NCI-H1105 (cell line): ENCODE measurements at places on chromosomes 12 and 14.

GRCh38 chr12:12007001-12007712 lies 63.6 kb upstream of the BCL2L14 start:
- no peak for DNase-seq

DNA sequence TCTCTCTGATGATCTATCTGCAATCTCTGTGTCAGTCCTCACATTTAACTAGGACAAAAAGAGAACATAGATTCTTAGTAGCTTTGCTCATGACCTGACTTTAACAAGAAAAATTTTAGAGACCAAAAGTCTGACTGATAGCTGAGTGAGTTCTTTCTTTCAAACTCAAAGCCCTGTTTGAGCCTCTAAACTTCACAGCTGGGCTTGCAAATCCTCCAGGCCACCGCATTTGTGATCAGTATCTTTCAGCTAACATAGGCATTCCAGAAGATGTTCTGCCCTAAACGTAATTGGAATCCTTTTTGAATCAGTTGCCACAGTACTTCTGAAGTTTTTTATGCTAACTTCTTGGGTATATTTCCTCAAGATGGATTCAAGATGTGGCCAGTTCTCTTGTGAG lies 459.0 kb downstream of the DPF3 start:
- no peak for DNase-seq

- DNase-seq = no peak
These were observed 2.8 kb upstream of the MDGA2 start for GRCh38 chr14:47678157-47678556.

DNA sequence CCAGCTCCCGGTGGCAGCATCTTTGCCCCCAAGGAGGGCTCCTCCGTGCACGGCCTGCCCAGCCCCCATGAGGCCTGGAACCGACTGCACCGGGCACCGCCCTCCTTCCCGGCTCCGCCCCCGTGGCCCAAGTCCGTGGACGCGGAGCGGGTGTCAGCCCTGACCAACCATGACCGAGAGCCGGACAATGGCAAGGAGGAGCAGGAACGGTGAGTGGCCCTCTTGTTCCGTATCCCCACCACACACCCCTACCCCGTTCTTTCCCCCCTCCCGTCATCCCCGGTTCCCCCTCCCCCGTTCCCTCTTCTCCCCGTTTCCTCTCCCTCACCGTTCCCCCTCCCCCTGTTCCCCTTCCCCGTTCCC lies 28.3 kb downstream of the LRCOL1 start:
- no peak for DNase-seq

- no peak for DNase-seq
These were observed 20.7 kb upstream of the PLD4 start for GRCh38 chr14:104903990-104904389.

DNA sequence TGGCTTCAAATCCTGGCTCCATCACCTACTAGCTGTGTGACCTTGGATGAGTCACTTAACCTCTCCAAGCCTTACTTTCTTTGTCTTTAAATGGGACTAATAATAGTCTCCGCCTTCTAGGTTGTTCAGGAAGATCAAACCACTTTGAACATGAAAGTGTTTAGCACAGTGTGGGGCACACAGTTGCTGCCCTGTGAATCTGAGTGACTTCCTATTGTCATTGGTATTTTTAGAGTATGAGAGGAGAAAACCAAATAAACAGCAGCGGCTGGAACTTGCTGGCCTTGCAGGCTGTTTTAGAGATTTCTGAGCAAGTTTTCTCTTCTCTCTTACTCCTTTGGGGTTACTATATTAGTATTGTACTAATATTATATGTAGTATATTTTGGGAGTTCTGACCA lies 120.7 kb upstream of the MYL2 start:
- no peak for DNase-seq

- DNase-seq = no peak
These were observed 2.9 kb upstream of the PPFIBP1 start for GRCh38 chr12:27521066-27521465.

DNA sequence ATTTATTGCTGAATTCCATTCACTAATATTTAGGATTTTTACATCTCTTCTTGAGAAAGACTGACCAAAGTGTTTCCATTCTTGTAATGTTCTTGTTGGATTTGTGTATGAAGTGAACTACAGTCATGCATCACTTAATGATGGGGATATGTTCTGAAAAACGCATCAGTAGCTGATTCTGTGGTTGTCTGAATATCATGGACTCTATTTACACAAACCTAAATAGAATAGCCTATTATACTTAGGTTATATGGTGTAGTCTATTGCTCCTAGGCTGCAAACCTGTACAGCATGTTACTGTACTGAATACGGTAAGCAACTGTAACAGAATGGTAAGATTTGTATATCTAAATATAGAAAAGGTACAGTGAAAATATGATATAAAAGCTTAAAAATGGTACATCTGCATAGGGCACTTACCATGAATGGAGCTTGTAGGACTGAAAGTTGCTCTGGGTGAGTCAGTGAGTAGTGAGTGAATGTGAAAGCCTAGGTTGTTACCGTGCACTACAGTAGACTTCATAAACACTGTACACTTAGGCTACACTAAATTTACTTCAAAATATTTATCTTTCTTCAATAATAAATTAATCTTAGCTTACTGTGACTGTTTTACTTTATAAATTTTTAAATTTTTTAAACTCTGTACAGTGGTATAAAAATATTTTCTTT lies 27.6 kb upstream of the P2RX4 start:
- no peak for DNase-seq

DNA sequence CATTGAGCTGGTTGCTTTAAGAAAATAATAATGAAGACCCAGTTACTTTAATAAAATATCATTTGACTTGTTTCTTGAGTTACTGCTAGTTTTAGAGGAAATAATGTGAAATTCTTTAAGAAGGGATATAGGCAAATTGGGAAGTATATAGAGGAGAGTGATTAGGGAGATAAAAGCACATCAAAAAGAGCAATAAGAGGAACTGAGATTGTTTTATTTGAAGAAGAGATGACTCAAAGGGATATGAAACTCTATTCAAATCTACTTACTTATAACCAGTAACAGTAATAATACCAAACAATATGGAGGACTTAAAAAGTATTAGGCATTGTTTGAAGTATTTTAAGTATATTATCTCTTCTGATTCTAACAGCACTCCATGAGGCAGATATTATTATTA lies 37.1 kb downstream of the LRRK2 start:
- no peak for DNase-seq

- no peak for DNase-seq
These were observed 729.5 kb upstream of the LMO3 start for GRCh38 chr12:17335487-17335886.

DNA sequence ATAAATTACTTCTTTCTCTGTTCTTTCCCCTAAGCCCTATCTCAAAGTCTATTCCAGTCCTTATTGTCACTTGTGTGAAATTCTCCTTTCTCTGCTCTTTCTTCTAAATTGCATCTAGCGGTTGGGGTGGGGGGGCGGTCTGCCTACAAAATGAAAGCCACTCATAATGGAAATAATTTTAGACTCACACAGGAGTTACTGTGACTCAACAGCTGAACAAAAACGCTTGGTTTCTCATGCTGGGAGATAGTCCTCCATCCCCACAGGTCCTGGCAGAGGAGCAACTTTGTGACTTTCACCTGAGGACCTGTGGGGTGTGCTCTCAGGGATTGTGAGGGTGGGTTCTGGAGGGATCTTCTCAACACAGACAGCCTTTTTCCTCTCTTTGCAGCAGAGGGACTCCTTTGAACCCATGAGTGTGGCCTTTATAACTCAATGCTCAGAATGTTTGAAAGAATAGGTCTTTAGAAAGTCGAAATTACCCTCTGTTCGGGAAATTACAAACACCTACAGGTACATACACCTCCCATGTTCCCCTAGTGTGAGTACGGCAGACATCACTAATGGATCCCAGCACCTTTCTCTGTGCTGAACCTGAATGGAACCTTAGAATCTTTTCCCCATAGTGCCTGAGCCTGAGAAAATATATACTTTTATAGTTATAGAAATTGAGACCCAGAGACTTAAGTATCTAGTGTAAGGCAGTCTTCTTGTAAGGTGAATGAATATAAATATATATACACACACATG lies 109.7 kb downstream of the CHST11 start:
- no peak for DNase-seq

DNA sequence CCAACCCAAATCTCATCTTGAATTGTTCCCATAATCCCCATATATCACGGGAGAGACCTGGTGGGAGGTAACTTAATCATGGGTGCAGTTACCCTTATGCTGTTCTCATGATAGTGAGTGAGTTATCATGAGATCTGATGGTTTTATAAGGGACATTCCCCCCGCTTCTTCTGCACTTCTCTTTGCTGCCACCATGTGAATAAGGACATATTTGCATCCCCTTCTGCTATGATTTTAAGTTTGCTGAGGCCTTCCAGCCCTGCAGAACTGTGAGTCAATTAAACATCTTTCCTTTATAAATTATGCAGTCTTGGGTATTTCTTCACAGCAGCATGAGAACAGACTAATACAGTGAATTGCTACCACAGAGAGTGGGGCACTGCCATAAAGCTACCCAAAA lies 179.1 kb downstream of the LRIG3 start:
- no peak for DNase-seq

GRCh38 chr14:79483477-79484388 lies 727.6 kb downstream of the DIO2 start:
- no peak for DNase-seq
